ENCODE measurements at places on chromosomes 5 and 9. TPM values are rescaled to one million over a fixed set of nuclear protein-coding genes. Genes with fewer than 3 reads are reported as not detected.

Gene BTNL3
- not detected for total RNA-seq

Gene IFNA21
- total RNA-seq, result not detected

Gene HAVCR2
- total RNA-seq, result 0.88 TPM

Gene PAEP
- total RNA-seq, result not detected

Gene TLX3
- not detected for total RNA-seq

Gene TAF11L7
- total RNA-seq, result not detected

Gene CDHR2
- total RNA-seq, result not detected

Gene SPINK4
- total RNA-seq, result not detected

Gene PCDHAC1
- 0.26 TPM for total RNA-seq

Gene HTR4
- not detected for total RNA-seq

Gene GRIN3A
- not detected for total RNA-seq

Gene IFNB1
- not detected for total RNA-seq

All from epithelial cell of alveolus of lung (primary cell).